ENCODE measurements at places on chromosomes 1 and 21. TPM values are rescaled to one million over a fixed set of nuclear protein-coding genes. Genes with fewer than 3 reads are reported as not detected.

DNA sequence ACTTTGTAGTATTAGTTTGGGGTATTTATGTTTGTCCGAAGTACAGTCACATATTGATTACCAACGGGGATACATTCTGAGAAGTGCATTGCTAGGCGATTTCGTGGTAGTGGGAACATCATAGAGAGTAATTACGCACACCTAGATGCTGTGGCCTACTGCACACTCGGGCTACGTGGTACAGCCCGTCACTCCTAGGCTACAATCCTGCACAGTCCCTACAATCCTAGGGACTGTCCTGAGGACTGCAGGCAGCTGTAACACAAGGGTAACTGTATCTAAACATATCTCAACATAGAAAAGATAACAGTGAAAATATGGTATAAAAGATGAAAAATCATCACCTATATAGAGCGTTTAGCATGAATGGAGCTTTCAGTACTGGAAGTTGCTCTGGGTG, 18.6 kb downstream of the EXOC8 start:
- no peaks in the 10 kb centered on the region for H3K27me3 ChIP-seq
- no peak for DNase-seq
- H3K36me3 ChIP-seq: no peaks in the 10 kb centered on the region

GRCh38 chr1:204130178-204130577, 21.7 kb downstream of the ETNK2 start:
- H3K36me3 ChIP-seq: no peaks in the 10 kb centered on the region
- no peak for DNase-seq
- no peaks in the 10 kb centered on the region for H3K27me3 ChIP-seq
- H3K4me3 ChIP-seq: no peak overlapping the region
- no peak overlapping the region for H3K27ac ChIP-seq

- no peak overlapping the region for H3K27ac ChIP-seq
- H3K36me3 ChIP-seq: no peaks in the 10 kb centered on the region
- no peak overlapping the region for H3K4me3 ChIP-seq
Measured at GRCh38 chr21:35034203-35034926, 14.7 kb downstream of the RUNX1 start.

DNA sequence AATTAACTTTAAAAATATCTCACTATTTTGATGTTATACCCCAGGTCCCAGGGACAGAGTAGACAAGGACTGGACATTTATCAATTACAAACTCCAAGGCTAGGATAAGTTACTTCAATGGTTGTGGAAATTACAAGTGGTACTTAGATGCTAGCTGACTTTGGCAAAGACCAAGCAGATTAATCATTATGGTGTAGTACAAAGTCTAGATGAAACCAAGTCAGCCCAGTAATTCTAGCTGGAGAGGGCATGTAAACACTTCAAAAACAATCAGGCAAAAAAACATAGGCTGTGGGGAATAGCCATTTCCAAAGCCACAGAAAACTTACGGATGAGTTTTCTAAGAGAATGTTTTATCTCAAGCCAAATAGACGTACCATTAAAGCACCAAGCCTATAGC, 124.5 kb downstream of the TSEN15 start:
- no peaks in the 10 kb centered on the region for H3K27me3 ChIP-seq
- no peaks in the 10 kb centered on the region for H3K4me1 ChIP-seq
- H3K27ac ChIP-seq: no peak overlapping the region
- no peaks in the 10 kb centered on the region for H3K36me3 ChIP-seq

Gene TCEA3
- total RNA-seq: 8.3 TPM

Gene SMCP
- not detected for total RNA-seq

DNA sequence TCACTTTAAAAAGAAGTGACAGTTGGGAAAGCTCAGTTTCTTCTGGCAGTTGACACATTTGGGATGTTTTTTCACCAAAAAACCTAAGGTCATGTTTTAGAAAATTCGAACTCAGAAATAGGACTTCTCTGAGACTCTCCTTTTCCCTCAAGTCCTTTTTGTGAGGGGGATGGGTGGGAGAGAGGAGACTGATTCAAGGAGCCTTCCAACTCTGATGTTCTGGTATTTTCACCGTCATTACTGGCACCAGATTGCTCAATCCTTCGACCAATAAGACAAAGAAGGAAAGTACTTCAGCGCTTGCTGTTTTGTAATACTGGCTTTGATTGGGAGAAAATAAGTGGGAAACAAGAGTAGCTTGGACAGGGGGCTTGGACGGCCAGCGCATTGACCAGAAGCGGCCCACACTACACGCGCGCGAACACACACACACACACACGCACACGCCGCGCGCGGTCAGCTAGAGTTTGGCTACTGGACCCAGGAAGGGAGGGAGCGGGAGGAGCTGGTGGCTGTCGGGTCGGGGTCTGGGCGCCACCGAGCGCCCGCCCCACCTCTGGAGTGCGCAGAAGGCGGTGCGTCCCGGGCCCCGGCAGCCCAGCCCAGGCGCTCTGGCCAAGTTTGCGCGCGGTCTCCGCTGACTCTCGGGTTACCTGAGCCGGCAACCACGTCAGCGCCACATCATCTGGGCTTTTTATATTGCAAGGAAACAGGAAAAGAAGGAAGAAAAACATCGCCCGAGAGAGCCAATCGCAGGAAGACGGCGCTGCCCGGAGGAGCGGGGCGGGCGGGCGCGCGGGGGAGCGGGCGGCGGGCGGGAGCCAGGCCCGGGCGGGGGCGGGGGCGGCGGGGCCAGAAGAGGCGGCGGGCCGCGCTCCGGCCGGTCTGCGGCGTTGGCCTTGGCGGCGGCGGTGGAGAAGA, at the start of gene KCNK1:
TSS of gene KCNK1 (plus strand) at position 855 of the 921 bp plus-strand sequence. CDS start at position 921, 66 bp downstream.
- DNase-seq: no peak
- peaks cover 3% of the 10 kb centered on the region for H3K4me1 ChIP-seq
- peaks cover 5% of the 10 kb centered on the region for H3K36me3 ChIP-seq

DNA sequence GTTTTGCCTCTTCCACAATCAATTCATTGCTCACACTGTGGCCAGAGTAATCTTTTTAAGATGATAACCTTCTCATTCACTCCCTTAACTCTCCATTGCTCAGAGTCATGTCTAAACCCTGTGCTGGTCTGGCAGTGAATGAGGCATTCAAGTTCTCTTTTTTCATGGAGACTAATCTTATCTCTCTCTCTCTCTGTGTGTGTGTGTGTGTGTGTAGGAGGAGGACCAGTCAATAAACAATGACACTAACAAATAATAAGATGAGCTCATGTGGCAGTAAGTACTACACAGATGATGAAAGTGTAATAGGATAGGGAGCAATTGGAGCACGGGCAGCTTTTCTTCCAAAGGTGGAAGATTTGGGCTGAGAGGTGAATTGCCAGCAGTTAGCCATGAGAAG, 122.0 kb upstream of the B3GALT2 start:
- H3K27me3 ChIP-seq: no peaks in the 10 kb centered on the region
- H3K36me3 ChIP-seq: no peaks in the 10 kb centered on the region
- DNase-seq: no peak
- no peak overlapping the region for H3K27ac ChIP-seq

- H3K36me3 ChIP-seq: no peaks in the 10 kb centered on the region
- no peak overlapping the region for H3K27ac ChIP-seq
- H3K4me1 ChIP-seq: no peaks in the 10 kb centered on the region
- no peak for DNase-seq
Measured at GRCh38 chr1:31483012-31483946, 70.3 kb downstream of the SERINC2 start.

- H3K27me3 ChIP-seq: no peaks in the 10 kb centered on the region
- no peaks in the 10 kb centered on the region for H3K36me3 ChIP-seq
- no peaks in the 10 kb centered on the region for H3K4me1 ChIP-seq
- no peak overlapping the region for H3K27ac ChIP-seq
- no peak for DNase-seq
- H3K4me3 ChIP-seq: no peak overlapping the region
Measured at GRCh38 chr1:97781762-97782337, 139.0 kb downstream of the DPYD start.

GRCh38 chr1:32881871-32882850, 4.1 kb upstream of the HPCA start:
- DNase-seq: no peak
- H3K36me3 ChIP-seq: no peaks in the 10 kb centered on the region
- no peak overlapping the region for H3K4me3 ChIP-seq
- no peak overlapping the region for H3K27ac ChIP-seq

Gene LAX1
- total RNA-seq: not detected

DNA sequence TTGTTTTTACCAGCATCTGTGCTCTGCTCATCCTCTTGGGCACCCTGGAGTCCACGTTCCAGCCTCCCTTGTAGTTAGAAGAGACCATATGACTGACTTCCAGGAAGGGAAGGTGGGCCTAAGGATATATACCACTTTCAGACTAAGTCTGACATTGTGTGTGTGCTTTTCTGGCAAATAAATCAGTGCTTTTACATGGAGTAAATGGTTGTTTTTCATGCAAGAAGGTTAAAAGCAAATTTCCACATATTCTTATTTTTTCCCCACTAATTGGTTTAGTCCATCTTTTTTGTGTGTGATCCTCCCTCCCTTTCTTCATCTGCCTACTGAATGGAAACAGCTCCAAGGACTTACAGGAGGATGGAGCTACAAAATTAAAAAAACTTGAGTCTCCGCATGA, 119.8 kb downstream of the TBX15 start:
- H3K4me3 ChIP-seq: no peak overlapping the region
- no peak for DNase-seq
- no peaks in the 10 kb centered on the region for H3K27me3 ChIP-seq
- H3K4me1 ChIP-seq: no peaks in the 10 kb centered on the region
- H3K36me3 ChIP-seq: no peaks in the 10 kb centered on the region

Gene RSPO1
- total RNA-seq: 0.18 TPM

Gene PTGFRN
- 5.2 TPM for total RNA-seq

Gene PDPN
- 0.28 TPM for total RNA-seq

Gene DEDD
- total RNA-seq: 42.5 TPM

Gene RAB42
- total RNA-seq: 4.2 TPM

Measured in Panc1 (cell line).